ENCODE measurements at places on chromosomes 3 and 15. TPM values are rescaled to one million over a fixed set of nuclear protein-coding genes. Genes with fewer than 3 reads are reported as not detected.

The OXTR gene
- total RNA-seq: 1.7 TPM

The SNX22 gene
- total RNA-seq: 4.8 TPM

The NOX5 gene
- not detected for total RNA-seq

The ICE2 gene
- total RNA-seq: 76.3 TPM

The FGF12 gene
- 5.1 TPM for total RNA-seq

The CCRL2 gene
- total RNA-seq: not detected

The EXD1 gene
- total RNA-seq: not detected

The GATA2 gene
- total RNA-seq: 2.7 TPM

The ITGA11 gene
- total RNA-seq: not detected

The INKA1 gene
- 1.2 TPM for total RNA-seq

The GOLGA8Q gene
- not detected for total RNA-seq

The CACNA2D2 gene
- 28.1 TPM for total RNA-seq

The VEPH1 gene
- total RNA-seq: 7.7 TPM

The PFN2 gene
- 169 TPM for total RNA-seq

The SNRPA1 gene
- total RNA-seq: 145 TPM

The DNAH12 gene
- not detected for total RNA-seq

The SMCO1 gene
- not detected for total RNA-seq

The GP9 gene
- not detected for total RNA-seq

The TTC21A gene
- total RNA-seq: 2.3 TPM

The LZTFL1 gene
- 12.2 TPM for total RNA-seq

The AGTR1 gene
- not detected for total RNA-seq

The DZIP1L gene
- total RNA-seq: 10.4 TPM

The REC114 gene
- total RNA-seq: not detected

The C2CD4B gene
- total RNA-seq: 0.22 TPM

The CHRNA3 gene
- total RNA-seq: 1.1 TPM

The MOBP gene
- 0.13 TPM for total RNA-seq

The TMEM266 gene
- total RNA-seq: 0.81 TPM

The MON1A gene
- total RNA-seq: 10.0 TPM

The ABHD6 gene
- 2.2 TPM for total RNA-seq

The FAM81A gene
- 1.0 TPM for total RNA-seq
